Stimulated activated naive B cell treated with anti-CD40 and anti-IgM and Interleukin-4, amounts not matched to agents 10 μg/mL and 1 μg/mL and 100 μg/mL, for 72 hours (primary cell): ENCODE measurements at places on chromosomes 2 and 18.

GRCh38 chr2:96903815-96904214, 33.9 kb upstream of the SEMA4C start:
- DNase-seq, result no peak
- H3K4me1 ChIP-seq, result peaks cover 7% of the 10 kb centered on the region
- H3K36me3 ChIP-seq, result no peaks in the 10 kb centered on the region
- H3K27ac ChIP-seq, result no peak overlapping the region

GRCh38 chr18:27785815-27786471, 391.0 kb downstream of the CDH2 start:
- no peaks in the 10 kb centered on the region for H3K36me3 ChIP-seq
- H3K27ac ChIP-seq, result no peak overlapping the region
- no peaks in the 10 kb centered on the region for H3K4me1 ChIP-seq
- no peak overlapping the region for H3K4me3 ChIP-seq

- peak overlapping the region; percentile 20 for H3K27ac ChIP-seq
- H3K27me3 ChIP-seq, result peaks cover 83% of the 10 kb centered on the region
- peaks cover 2% of the 10 kb centered on the region for H3K36me3 ChIP-seq
- H3K4me1 ChIP-seq, result peaks cover 7% of the 10 kb centered on the region
- H3K4me3 ChIP-seq, result no peak overlapping the region
Measured at GRCh38 chr2:176068419-176068832, 15.3 kb downstream of the EVX2 start.

GRCh38 chr18:44758861-44759631, 78.4 kb downstream of the SETBP1 start:
- peaks cover 66% of the 10 kb centered on the region for H3K36me3 ChIP-seq
- H3K4me1 ChIP-seq, result peaks cover 72% of the 10 kb centered on the region
- peak overlapping the region; percentile 95 for H3K27ac ChIP-seq
- peak overlapping the region; percentile 42 for H3K4me3 ChIP-seq
- DNase-seq, result peak; percentile 82
- H3K27me3 ChIP-seq, result no peaks in the 10 kb centered on the region

GRCh38 chr2:3302751-3303582, 74.7 kb downstream of the EIPR1 start:
- H3K27me3 ChIP-seq, result no peaks in the 10 kb centered on the region
- peaks cover 23% of the 10 kb centered on the region for H3K4me1 ChIP-seq
- H3K36me3 ChIP-seq, result peaks cover 72% of the 10 kb centered on the region
- H3K4me3 ChIP-seq, result peak overlapping the region; percentile 63

- no peak for DNase-seq
- H3K27ac ChIP-seq, result no peak overlapping the region
- H3K27me3 ChIP-seq, result no peaks in the 10 kb centered on the region
- no peaks in the 10 kb centered on the region for H3K4me1 ChIP-seq
- H3K4me3 ChIP-seq, result no peak overlapping the region
Measured at GRCh38 chr2:5373200-5373599, 319.0 kb upstream of the SOX11 start.

GRCh38 chr2:45237850-45238542, 228.7 kb upstream of the SIX2 start:
- H3K36me3 ChIP-seq, result no peaks in the 10 kb centered on the region

GRCh38 chr2:151562398-151562797, 152.7 kb downstream of the RIF1 start:
- no peak overlapping the region for H3K27ac ChIP-seq
- H3K36me3 ChIP-seq, result peaks cover 1% of the 10 kb centered on the region
- H3K4me1 ChIP-seq, result peaks cover 10% of the 10 kb centered on the region

DNA sequence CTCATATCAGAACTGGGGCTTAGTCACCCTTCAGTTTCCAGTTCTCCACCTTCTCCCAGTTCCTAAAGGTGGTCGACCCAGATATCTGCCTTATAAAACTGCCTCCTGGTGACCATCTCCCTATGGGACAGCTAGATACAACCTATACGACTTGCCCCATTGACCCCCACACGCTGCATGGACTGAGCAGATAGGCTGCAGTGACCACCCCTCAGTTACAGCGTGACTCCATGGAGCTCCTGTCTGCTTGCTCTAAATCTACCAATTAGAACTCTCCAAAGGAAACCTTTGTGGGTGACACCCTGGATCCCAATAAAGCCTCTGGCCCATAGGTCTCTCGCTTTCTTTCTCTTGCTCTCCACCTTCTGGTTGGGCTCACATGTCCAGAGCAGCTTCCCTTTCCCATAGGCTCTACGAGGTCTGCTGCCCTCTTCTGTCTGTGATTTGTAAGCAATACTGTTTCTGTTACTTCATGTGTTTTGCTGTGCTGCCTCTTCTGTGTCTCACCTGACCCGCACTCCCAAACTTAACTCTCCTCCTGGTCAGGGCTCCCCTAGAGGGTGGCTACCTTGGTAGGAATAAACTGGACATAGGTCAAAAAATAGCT, 971.3 kb upstream of the FAM98A start:
- H3K27me3 ChIP-seq, result no peaks in the 10 kb centered on the region
- no peak overlapping the region for H3K27ac ChIP-seq

- H3K36me3 ChIP-seq, result no peaks in the 10 kb centered on the region
- H3K27me3 ChIP-seq, result no peaks in the 10 kb centered on the region
- H3K4me3 ChIP-seq, result no peak overlapping the region
- DNase-seq, result no peak
- H3K4me1 ChIP-seq, result no peaks in the 10 kb centered on the region
- H3K27ac ChIP-seq, result no peak overlapping the region
Measured at GRCh38 chr18:67425672-67426071, 90.8 kb downstream of the DSEL start.

GRCh38 chr2:127261804-127262406, 32.0 kb downstream of the ERCC3 start:
- no peaks in the 10 kb centered on the region for H3K4me1 ChIP-seq
- no peaks in the 10 kb centered on the region for H3K27me3 ChIP-seq
- no peak overlapping the region for H3K27ac ChIP-seq
- DNase-seq, result no peak
- peaks cover 38% of the 10 kb centered on the region for H3K36me3 ChIP-seq

GRCh38 chr2:237485844-237486243, 1.2 kb upstream of the MLPH start:
- no peaks in the 10 kb centered on the region for H3K36me3 ChIP-seq
- peaks cover 1% of the 10 kb centered on the region for H3K4me1 ChIP-seq
- no peak for DNase-seq
- H3K27ac ChIP-seq, result no peak overlapping the region
- H3K27me3 ChIP-seq, result peaks cover 63% of the 10 kb centered on the region
- no peak overlapping the region for H3K4me3 ChIP-seq

DNA sequence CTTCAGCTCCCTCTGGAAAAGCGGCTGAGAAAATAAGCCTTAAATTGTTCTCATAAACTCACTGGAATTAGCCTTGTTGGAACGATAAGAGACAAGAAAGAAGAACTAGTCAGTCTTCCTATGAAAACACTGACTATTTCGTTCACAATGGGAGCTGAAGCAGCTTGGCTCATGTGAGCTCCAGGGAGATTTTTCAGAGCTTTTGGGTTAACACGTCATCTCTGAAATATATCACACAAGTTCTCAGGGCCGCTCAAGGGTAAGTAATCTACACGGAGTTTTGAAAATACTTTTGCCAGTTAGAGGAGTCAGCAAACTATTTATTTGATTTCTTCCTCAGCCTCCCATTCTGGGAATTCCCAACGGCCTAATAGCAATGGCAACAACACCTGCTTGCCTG, 316.2 kb upstream of the MGAT5 start:
- no peak for DNase-seq
- H3K27ac ChIP-seq, result no peak overlapping the region
- peaks cover 5% of the 10 kb centered on the region for H3K27me3 ChIP-seq
- H3K4me3 ChIP-seq, result no peak overlapping the region
- no peaks in the 10 kb centered on the region for H3K4me1 ChIP-seq

GRCh38 chr2:74735564-74735963, 81.5 kb downstream of the SEMA4F start:
- H3K27ac ChIP-seq, result no peak overlapping the region
- H3K4me3 ChIP-seq, result no peak overlapping the region
- H3K4me1 ChIP-seq, result no peaks in the 10 kb centered on the region
- peaks cover 6% of the 10 kb centered on the region for H3K36me3 ChIP-seq
- DNase-seq, result no peak
- H3K27me3 ChIP-seq, result peaks cover 18% of the 10 kb centered on the region

DNA sequence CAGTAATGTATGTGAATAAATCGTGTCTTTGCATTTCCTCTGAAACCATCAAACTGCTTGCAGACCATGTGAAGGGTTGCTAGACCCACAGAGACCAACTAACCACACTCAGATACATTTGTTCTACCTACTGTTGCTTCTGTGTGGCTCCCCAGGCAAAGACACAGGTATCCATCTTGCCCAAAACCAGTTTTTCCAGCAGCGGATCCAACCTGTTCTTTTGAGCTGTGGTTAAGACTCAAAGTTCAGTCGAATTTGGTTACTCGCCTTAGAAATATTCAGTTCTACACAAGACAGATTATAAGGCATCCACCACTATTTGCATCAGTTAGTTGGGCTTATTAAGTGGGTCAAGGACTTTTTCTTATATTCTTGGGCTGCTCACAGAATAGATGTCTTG, 276.2 kb upstream of the EPHA4 start:
- H3K27me3 ChIP-seq, result no peaks in the 10 kb centered on the region
- no peak for DNase-seq

DNA sequence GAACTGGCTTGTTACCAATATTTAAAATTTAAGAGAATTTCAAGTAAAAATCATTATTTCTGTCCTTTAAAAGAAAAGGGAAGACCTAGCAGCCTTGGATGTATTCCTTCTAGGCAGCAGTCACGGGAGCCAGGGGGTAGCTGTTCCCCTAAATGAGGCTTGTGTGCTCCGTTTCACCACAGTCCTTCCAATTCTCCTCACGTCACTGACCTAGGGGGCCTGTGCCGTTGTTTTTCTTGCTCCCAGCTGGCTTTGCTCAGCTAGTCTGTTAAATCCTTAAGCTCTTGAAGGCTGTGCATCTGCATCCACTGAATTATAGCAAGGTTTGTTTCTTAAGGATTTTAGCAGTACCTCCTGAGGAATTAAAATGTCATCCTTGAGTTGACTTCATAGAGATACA, 9.9 kb downstream of the KLHL23 start:
- no peak overlapping the region for H3K27ac ChIP-seq
- peaks cover 5% of the 10 kb centered on the region for H3K27me3 ChIP-seq
- peaks cover 7% of the 10 kb centered on the region for H3K36me3 ChIP-seq
- no peak overlapping the region for H3K4me3 ChIP-seq

GRCh38 chr2:127200962-127201361, 19.1 kb downstream of the CYP27C1 start:
- H3K4me1 ChIP-seq, result peaks cover 6% of the 10 kb centered on the region
- no peaks in the 10 kb centered on the region for H3K36me3 ChIP-seq
- peaks cover 2% of the 10 kb centered on the region for H3K27me3 ChIP-seq
- H3K4me3 ChIP-seq, result no peak overlapping the region
- no peak overlapping the region for H3K27ac ChIP-seq
- DNase-seq, result no peak

- H3K4me3 ChIP-seq, result no peak overlapping the region
- H3K4me1 ChIP-seq, result peaks cover 17% of the 10 kb centered on the region
- no peak overlapping the region for H3K27ac ChIP-seq
- no peaks in the 10 kb centered on the region for H3K36me3 ChIP-seq
- no peaks in the 10 kb centered on the region for H3K27me3 ChIP-seq
- DNase-seq, result no peak
Measured at GRCh38 chr18:13368080-13368813, 149.7 kb downstream of the LDLRAD4 start.

GRCh38 chr2:118632921-118633320, 214.5 kb downstream of the EN1 start:
- H3K27me3 ChIP-seq, result no peaks in the 10 kb centered on the region
- no peaks in the 10 kb centered on the region for H3K4me1 ChIP-seq
- no peaks in the 10 kb centered on the region for H3K36me3 ChIP-seq
- H3K27ac ChIP-seq, result no peak overlapping the region
- H3K4me3 ChIP-seq, result no peak overlapping the region

DNA sequence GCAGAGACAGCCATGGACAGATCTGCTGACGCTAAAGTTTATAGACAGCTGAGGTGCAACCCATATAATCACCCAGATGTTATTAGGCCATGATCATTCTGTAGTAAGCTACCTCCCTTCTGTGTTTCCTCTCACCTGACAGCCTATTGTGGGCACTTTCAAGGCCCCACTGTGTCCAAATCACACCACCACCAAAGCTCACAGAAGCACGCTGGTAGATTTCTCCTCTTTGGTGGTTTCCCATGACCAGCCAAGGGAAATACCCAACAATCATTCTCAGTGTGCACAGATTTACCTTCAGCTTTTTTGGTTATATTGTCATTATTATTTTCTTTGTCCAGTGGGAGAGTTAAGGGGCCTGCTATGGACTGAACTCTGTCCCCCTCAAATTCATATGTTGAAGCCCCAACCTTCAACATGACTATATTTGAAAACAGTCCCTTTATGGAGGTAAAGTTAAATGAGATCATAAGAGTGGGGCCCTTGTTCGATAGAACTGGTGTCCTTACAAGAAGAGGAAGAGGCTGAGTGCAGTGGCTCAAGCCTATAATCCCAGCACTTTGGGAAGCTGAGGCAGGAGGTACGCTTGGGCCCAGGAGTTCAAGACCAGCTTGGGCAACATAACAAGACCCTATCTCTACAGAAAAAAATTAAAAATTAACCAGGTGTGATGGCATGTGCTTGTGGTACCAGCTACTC, 74.0 kb upstream of the MSH6 start:
- no peaks in the 10 kb centered on the region for H3K36me3 ChIP-seq
- H3K27ac ChIP-seq, result peak overlapping the region; percentile 92
- H3K4me3 ChIP-seq, result no peak overlapping the region
- peak; percentile 29 for DNase-seq

DNA sequence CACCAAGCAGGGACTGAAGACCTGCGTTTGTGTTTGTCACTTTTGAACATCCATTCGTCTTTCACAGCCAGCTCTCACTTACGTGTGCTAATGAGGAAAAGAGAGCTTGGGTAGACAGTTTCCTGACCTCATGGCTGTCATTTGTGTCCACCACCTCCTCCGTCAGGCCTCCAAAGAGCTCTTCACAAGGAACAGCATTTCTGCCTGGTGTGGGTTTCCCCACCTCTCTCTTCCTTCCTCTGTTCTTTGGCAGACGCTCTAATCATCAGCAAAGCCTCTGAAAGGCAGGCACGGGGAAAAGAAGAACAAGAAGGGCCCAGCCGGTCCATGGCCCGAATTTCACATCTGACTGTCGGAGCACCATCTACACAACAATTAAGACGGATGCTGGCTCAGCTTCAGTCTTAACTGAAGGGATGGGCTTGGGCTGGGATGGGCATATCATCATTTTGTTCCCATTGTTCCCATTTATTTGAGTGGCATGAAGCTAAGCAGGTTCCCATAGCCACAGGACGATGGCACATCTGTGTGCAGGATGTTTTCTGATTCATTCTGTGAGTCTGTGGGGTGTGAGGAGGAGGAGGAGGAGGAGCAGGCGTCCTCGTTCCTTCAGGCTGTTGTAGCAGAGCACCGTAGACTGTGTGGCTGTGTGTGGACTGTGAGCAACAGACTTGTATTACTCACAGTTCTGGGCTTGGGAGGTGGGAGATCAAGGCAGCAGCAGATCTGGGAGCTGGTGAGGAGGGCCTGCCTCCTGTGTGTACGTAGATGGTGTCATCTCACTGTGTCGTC, 66.4 kb downstream of the TSHZ1 start:
- no peak overlapping the region for H3K4me3 ChIP-seq
- DNase-seq, result no peak
- peaks cover 4% of the 10 kb centered on the region for H3K36me3 ChIP-seq
- H3K27me3 ChIP-seq, result no peaks in the 10 kb centered on the region

GRCh38 chr2:62884514-62884913, 166.1 kb upstream of the OTX1 start:
- no peaks in the 10 kb centered on the region for H3K27me3 ChIP-seq
- no peak for DNase-seq
- H3K4me3 ChIP-seq, result no peak overlapping the region
